WERI-Rb-1 (cell line): ENCODE measurements at places on chromosomes 7 and 10.

- no peak for DNase-seq
These were observed 216.4 kb downstream of the CRPPA start for GRCh38 chr7:16204953-16205352.

DNA sequence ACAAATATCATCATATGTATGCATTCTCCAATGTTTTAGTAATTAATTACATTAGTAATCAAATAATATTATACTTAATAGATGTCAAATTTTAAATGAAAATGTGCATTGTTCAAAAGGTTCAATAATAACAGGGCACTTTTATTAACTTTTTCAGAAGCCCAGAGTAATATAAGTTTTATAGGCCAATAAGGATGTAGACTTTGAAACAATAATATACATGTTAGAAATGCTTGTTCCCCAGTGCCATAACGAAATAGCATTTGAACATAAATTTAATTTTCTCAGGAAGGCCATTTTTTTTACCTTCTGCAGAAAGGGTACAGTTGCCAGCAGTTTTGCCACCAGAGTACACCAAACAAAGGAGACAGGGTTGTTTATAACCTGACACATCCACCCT is 1133.9 kb upstream of the LRRTM3 start:
- no peak for DNase-seq

- DNase-seq, result no peak
These were observed 167.5 kb upstream of the PODXL start for GRCh38 chr7:131723926-131724325.

GRCh38 chr7:46072722-46073121 is 151.7 kb upstream of the IGFBP3 start:
- no peak for DNase-seq

DNA sequence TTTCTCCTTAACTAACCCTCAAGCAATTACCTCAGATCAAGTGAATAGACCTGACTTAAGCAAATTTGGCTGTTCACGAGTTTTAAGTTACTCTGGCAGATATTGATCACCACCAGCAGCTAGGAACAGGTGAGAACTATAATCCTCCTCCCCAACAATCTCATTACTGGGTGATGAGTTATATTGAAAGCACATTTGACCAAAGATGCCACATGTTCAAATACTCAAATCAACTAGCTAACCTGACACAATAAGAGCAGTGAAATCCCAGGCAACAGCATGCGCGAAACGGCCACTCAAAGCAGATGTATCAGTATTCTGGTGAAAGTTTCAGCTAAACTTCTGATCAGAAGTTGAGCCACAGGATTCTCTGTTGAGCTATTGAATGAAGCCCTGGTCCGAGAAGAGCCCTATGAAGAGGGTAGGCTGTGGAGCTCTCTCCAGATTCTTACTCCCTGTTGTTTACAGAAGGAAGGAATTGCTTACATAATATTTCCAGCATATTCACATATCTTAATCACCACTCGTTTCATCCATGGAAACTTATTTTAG is 52.6 kb downstream of the CAV1 start:
- no peak for DNase-seq

DNA sequence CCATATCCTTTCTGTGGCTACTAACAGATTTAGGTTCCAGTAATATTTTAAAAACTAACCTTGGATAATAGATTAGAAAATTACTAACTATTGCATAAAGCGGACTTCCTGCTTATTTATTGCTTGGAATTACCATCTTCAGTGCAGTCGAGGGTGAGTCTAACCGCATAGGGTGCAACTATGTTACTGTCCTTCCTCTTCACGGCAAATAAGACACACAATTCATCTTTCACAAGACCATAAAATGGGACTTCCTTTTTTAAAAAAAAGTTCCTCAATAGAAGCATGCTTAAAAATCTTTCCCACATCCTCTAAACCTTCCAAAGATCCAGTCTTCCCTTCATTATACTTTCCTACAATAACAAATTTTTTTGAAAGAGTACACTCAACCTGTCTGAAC is 2.1 kb downstream of the SLC25A40 start:
- no peak for DNase-seq

GRCh38 chr10:127945948-127946711 is 39.2 kb downstream of the PTPRE start:
- no peak for DNase-seq

GRCh38 chr7:47720141-47720906 is 138.4 kb upstream of the TNS3 start:
- DNase-seq, result no peak

- no peak for DNase-seq
These were observed 196.0 kb downstream of the RNLS start for GRCh38 chr10:88386821-88387773.
